Hematopoietic multipotent progenitor cell treated with erythropoietin and hydrocortisone succinate and interleukin-3 and kit ligand, for 8 days (in vitro differentiated cells): ENCODE measurements at places on chromosomes 1 and 21.
A peak's percentile ranks its signal among the peaks of the same experiment; 100 is the strongest.

DNA sequence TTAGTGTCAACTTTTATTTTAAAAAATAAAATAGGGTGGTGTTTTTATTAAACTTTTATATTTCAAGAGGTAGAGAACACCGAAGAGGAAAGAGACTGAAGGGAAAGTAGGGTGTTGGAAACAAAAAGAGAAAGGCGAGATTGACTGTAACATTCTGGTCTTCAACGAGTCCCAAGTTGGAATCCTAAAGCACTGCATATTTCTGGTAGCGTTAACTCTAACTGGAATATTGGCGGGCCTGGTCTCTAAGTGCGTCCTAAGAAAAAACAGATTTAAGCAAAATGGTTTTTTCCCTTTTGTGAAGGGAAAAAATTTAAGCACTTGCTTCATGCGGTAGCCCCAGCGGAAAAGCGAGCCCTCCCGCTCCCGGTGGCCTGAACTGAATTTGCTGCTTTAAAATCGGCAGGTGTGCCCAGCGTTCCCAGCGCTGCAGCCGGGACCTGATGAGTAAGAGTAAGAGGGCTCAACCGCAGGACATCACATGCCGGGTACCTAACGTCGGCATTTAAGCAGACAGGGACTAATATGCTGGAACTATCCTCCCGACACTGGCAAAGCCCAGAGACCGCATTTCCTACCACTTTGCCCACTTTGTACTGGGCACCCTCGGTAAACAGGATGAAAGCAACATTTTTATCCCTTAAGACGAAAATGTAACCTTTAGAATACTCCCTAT lies 30.5 kb upstream of the NFIA start:
- no peak for DNase-seq

- no peak for DNase-seq
Measured at GRCh38 chr1:79129914-79130313, 123.4 kb upstream of the ADGRL4 start.

GRCh38 chr1:166258017-166258416 lies 91.2 kb upstream of the FAM78B start:
- no peak for DNase-seq

DNA sequence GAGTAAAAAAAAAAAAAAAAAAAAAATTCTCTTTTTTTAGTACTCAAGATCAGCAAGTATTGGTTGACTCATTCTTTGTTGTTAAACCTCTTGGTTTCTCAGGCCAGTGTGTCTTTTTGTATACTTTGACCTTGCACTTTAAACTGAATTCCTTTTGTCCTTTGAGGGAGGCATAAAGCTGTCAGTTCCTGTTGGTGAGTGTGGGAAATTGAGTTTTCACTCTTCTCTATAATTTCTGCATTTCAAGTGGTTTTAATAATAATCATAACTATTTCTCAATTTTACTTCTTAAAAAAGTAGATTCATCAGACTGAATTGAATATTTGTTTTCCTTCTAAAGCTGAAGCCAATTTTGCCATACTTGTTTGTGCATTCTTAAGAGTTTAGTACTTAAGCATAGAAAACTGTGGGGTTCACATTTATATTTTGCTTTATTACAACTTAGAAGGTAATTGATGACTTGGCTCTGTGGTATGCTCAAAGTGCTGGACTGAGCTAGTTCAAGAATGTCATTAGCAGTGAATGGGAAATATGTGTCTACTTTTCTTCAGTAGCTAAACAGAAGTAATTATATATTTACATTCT lies 43.4 kb downstream of the ITSN1 start:
- no peak for DNase-seq

DNA sequence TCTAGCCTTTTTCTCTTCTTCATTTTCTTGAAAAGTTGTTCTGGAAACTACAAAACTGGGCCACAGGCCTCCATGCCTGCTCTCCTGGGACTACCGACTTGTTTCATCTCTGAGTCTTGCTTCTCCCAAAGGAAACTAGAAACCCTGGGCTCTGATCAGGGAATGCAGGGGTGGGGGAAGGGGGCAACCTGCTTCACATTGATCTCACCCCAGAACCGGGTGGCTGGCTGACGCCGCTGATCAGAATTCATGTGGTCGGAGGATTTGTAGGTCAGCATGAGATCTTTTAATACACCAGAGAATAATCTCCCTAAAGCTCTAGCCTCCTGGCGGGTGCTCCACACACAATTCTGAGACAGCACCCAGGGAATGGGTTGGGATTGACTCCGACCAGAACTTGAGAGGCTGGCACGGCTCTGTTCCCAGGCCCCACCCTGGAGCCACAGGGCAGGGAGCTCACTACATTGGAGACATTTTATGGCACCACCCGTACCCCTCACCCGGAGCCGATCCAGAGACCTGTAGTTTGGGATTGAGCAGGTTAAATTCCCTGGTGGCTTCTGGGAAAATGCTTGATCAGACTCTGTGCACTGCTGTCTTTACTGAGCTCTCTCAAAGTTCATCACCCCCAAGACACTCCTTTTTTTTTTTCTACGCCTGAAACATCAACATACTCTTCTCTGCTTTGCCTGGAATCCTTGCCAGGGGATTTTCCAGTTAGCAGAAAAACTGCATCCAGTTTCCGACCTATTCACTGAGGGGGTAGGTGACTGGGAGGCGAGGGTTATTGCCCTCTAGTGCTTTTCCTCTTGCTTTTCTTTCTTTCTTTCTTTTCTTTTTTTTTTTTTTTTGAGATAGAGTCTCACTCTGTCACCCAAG lies 12.2 kb upstream of the ARHGEF10L start:
- no peak for DNase-seq

- no peak for DNase-seq
Measured at GRCh38 chr1:224287714-224288113, 42.3 kb downstream of the NVL start.

GRCh38 chr1:48026701-48027532 lies 29.7 kb upstream of the TRABD2B start:
- DNase-seq, result no peak

DNA sequence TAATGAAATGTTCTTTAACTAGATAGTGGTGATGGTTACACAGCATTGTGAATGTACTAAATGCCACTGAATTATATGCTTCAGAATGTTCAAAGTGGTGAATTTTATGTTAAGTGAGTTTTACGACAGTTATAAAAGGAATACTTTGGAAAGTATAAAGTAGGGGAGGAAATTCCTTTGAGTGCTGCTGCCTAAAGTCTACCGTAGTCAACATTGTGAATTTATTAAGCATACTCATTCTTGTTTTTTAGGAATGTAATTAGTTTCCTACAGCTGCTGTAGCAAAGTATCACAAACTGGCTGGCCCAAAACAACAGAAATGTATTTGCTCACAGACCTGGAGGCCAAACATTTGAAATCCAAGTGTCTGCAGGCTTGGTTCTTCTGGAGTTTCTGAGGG lies 73.0 kb downstream of the SWT1 start:
- no peak for DNase-seq

DNA sequence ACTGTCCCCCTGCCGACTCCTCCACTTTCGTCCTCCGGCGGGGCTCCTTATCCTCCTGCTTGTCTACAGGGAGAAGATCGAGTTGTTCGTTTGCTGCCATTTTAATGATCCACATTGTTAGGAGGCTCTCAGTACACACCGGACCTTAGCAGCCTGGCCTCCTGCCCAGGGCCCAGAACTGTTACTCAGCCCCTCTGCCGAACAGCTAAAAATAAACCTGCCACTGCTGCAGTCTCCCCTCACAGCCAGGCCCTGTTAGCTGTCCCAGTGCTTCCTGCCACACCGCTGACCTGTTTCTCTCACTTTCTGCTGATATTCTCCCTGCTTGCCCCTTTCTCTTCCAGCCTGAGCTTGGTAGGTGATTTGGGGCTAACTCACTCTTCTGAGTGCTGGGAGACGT lies 8.3 kb downstream of the MAPKAPK2 start:
- no peak for DNase-seq

DNA sequence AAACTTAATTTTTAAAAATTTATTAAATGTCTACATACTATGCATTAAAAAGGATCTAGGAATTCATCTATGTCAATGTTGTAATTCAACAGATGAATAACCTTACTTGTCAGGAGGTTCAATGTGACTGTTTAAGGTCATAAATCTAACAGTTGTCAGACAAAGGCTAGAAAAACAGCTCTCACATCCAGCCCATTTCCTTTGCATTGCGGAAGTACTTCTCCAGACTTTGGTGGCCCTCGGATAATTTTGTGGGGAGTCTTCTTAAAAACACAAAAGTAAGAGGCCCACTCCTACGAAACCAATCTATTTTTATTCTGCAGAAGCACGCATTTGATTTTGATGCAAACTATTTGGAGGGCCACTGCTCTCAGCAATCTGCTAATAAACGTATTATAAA lies 122.6 kb upstream of the CHRM3 start:
- DNase-seq, result no peak

- DNase-seq, result no peak
Measured at GRCh38 chr21:37557261-37557950, 190.8 kb downstream of the DYRK1A start.

- DNase-seq, result peak; percentile 79
Measured at GRCh38 chr21:45880097-45881068, 101.2 kb upstream of the COL6A1 start.

DNA sequence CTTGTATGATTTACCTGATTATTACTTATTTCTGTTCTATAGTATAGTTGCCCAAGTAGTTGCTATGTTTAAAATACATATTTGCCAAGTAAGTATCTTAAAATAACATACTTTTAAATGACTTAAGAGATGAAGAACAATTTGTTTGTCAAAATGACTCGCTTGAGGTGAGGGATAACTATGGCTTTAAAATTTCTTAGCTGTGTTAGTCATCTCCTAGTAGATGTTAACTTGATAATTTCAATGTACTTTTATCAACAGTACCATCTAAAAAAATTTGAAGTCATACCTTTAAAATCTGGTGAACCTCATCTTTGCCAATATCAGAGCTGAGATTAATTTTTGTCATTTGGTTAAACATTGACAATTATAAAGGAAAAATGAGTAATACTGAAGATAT lies 37.7 kb downstream of the ODR4 start:
- DNase-seq, result no peak

DNA sequence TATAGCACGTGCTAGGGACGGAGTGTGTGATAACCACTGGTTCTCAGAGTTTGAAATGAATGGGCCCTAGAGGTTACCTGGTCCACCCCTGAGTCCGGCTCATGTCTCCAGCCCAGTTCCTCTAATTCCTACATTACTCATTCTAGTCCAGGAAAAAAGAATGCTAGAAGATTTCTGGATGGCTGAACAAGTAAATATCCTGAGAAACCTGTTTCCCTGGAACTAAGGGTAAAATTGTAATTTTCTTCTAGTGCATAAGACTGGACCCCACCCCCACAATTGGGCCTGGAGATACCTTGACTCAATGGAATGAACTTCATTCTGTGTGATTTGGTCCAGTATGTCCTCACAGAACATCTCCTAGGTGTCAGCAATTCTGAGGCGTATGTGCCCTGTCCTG lies 208.4 kb downstream of the TRABD2B start:
- no peak for DNase-seq

DNA sequence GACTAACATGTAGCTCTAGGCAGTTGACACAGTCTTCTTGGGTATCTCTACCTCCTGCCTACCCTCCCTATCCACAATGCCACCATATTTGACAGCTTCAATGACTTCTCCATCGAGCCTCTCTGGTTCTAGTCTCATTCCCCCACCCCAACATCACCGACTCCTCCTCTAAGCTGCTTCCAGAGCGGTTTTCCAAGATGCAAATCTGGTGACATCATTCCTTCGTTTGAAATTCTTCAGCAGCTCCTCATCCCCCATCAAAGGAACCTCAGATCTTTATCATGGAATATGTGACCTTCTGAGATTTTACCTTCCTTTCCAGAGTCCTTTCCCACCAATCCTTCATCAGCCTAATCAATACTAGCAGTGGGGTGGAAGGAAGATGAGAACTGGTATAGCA lies 352.4 kb upstream of the RUNX1 start:
- DNase-seq, result no peak
